AG20443 (cell line): ENCODE measurements at places on chromosomes 5 and 9.

- DNase-seq = peak; percentile 6
Observed at GRCh38 chr5:1554410-1554967, 30.7 kb upstream of the LPCAT1 start.

GRCh38 chr5:159402856-159403255 lies 72.6 kb upstream of the IL12B start:
- DNase-seq = no peak

- peak; percentile 94 for DNase-seq
Observed at GRCh38 chr5:159773062-159773924, 143.0 kb upstream of the ADRA1B start.

GRCh38 chr9:722388-722980 lies 119.0 kb upstream of the DMRT1 start:
- no peak for DNase-seq

DNA sequence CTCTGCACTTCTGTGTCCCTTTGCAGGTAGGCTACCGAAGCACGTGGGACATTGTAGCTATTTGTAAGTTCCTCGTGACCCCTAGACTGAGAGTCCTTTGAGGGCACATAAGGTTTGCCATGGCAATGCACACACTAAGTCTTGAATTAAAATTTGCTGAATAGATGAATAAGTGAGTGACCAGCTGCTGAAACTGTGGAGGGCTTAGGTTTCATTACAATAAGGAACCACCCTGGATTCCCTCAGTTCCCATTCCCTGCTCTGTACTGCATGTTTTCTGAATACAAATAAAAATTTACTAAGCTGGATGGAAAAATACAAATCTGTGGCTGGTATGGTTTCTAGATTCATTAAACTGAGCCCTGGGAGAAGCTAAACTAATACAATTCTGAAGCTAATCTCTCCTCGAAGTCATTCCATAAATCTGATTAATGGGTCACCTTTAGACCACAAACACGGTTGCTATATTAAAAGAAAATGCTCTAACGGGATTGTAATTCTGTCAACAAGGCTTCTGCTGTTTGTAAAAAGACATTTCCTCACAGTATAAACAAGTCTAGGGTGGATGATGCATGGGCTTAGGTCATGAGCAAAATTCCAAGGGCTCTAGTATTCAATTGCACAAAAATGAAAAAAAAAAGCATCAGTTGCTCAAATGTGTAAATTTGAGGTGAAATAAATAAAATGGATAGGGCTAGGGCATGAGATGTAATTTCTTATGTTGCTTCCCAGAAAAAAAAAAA lies 172.3 kb downstream of the ATP10B start:
- no peak for DNase-seq

DNA sequence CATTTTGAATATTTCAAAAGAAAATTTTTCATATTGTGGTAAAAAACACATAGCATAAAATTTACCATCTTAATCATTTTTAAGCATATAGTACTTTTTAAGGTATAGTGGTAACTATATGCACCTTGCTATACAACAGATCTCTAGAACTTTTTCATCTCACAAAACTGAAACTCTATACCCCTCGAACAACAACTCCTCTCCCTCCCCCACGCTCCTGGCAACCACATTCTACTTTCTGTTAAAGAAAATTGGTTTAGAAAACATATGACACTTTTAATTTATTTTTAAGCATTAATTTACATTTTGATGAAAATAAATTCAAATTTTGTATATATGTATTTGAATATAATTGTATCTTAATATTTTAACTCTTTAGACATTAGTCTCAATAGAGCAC lies 147.2 kb upstream of the EFNA5 start:
- DNase-seq = no peak

DNA sequence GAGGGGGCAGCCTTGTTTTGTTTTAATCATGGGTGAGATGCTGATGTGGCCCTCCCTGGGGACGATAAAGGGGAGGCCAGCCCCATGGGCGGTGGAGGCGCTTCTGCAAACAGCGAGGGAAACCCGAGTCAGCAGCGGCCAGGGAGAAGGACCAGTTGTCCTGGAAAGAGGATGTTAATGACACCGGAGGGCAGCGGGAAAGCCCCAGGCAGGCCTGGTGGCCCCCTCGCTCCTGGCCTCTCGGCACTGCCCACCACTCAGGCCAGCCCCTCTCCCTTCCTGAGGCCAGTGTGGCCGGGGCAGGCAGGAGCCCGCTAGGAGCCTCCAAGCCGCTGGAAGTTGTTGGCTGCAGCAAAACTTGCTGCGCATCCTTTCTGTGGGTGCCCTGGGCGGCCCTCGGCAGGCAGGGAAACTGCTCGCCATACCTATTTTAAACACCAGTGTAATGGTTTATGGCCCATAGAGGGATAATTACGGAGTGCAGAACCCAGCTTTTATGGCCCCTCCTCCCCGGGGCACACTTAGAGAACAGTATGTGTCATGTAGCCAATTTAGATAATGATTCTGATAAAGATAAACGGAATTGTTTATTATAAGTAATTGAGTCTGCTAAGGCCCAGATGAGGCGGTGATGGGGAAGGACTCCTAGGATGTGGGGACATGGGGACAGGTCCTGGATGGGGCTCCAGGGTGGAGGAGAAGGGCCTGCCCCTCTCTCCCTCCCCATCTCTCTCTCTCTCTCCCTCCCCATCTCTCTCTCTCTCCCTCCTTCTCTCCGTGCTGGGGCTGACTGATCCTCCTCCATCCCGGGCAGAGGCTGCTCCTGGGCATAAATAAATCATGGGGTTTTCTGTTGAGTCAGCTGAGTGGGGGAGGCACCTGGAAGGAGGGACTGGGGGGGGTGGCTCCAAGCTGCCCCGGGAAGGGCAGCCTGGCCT lies 36.9 kb downstream of the LMX1B start:
- DNase-seq = no peak

DNA sequence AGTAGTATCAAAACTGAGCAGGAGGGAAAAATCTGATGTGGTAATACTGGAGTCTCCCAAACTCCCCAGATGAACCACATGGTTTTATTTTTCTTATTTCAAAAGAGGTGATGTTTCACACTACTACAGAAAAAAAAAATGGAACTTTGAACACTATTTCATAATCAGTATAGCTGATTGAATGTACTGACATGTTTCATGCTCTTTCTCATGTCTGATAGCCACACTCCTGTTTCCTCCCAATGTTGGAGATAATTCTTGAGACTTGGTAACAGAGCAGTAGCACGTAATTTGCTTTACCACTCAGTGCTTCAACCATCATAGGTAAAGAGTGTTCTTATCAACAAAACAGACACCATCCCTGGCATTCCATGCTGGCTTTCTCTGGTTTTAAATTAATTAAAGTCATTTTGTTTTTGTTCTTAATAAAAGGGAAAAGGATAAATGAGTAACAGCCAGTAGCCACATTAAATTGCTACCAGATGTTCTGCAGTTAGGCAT lies 85.2 kb downstream of the MUSK start:
- peak; percentile 29 for DNase-seq

- no peak for DNase-seq
Observed at GRCh38 chr5:27854243-27854852, 816.0 kb upstream of the CDH9 start.

DNA sequence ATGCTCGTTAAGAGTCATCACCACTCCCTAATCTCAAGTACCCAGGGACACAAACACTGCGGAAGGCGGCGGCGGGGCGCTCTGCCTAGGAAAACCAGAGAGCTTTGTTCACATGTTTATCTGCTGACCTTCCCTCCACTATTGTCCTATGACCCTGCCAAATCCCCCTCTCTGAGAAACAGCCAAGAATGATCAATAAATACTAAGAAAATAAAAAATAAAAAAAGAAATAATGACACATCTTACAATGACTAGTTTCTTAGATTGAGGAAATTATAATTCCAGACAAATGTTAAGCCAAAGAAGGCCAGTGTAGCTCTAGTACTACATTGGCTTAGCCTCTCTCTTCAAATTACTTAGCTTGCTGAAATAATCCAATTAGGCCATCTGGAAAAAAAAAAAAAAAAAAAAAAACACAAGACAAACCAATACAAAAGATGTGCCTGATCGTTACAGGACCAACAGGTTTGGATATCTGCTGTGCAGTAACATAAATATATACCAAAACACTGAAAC lies 58.0 kb downstream of the ANXA2R start:
- no peak for DNase-seq

- no peak for DNase-seq
Observed at GRCh38 chr9:14246951-14247350, 67.0 kb downstream of the NFIB start.

DNA sequence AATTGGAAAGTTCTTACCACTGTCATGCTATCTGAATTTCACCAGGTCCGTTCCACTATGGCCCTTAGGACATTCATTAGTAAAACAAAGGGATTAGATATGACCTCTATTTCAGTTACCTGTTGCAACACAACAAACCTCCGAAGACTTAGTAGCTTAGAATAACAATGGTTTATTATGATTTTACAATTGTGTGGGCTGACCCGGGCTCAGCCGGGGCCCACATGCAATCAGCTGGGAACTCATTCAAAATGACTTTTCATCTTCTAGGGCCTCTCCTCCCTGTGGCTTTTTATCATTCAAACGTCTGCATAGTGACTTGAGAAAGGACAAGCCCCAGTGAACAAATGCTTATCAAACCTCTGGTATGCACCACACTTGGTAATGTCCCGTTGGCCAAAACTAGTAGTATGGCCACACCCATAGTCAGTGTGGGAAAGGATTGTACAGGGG lies 2.3 kb upstream of the FBXW11 start:
- no peak for DNase-seq

GRCh38 chr5:108124596-108124995 lies 257.3 kb downstream of the FBXL17 start:
- DNase-seq = no peak

GRCh38 chr9:13688223-13688989 lies 408.9 kb upstream of the MPDZ start:
- no peak for DNase-seq

DNA sequence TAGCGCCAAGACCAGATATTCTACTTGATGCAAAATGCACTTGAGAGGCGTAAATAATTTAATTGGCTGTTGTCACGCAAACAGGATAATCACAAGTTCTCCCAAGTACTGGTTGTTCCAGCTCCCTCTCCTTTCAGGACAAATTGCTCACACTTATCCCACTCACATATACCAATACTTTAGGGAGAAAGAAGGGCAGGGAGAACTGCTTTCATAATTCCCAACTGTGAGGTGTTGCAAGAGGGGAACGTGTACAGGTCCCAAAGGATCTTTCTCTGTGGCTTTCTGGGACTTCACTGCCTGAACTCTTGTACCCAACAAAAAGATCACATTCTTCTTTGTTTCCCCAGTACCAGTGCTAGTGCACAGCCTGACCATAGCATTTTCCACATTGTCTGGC lies 21.5 kb upstream of the TGFBI start:
- DNase-seq = no peak

DNA sequence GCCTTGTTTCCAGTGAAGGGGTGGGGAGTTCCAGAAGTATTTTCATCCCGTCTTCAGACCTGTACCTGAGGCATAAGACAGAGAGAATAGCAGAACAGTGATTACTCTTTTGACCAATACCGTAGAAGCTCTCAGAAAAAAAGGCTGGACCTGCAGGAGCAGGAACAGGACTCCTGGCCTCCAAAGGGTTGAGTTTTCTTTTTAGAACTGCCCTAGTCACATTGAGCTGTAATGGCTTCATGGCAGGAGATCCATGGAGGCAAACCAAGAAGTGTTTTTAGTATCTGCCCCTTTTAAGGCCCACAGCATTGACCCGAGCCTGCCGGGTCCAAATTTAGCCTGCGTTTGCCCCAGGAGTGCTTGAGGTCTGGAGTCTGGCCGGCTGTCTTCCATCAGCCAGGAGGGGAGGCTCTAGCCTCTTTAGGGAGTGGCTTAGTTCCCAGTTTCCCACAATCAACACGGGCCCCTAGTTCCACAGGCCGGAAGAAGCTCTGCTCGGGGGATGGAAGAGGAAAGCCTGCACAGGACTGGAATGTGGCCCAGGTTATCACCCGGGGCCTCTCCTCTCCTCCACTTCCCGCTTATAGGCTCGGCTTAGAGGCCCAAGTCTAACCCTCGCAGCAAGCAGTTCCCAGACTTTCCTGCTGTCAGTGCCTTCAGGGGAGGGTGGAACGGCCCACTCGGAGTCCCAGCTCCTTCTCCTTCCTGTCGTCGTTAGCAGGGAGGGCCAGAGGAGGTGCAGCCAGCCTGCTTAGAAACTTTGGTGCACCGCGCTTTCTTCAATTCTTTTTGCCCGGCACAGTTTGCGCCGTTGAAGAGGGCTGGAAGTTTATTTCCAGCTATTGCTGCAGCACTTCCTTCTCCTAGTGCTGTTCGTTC lies 80.7 kb downstream of the C9orf152 start:
- DNase-seq = no peak

GRCh38 chr9:97475059-97475458 lies 26.4 kb upstream of the TMOD1 start:
- no peak for DNase-seq

- DNase-seq = no peak
Observed at GRCh38 chr9:134350416-134350994, 24.2 kb downstream of the RXRA start.

DNA sequence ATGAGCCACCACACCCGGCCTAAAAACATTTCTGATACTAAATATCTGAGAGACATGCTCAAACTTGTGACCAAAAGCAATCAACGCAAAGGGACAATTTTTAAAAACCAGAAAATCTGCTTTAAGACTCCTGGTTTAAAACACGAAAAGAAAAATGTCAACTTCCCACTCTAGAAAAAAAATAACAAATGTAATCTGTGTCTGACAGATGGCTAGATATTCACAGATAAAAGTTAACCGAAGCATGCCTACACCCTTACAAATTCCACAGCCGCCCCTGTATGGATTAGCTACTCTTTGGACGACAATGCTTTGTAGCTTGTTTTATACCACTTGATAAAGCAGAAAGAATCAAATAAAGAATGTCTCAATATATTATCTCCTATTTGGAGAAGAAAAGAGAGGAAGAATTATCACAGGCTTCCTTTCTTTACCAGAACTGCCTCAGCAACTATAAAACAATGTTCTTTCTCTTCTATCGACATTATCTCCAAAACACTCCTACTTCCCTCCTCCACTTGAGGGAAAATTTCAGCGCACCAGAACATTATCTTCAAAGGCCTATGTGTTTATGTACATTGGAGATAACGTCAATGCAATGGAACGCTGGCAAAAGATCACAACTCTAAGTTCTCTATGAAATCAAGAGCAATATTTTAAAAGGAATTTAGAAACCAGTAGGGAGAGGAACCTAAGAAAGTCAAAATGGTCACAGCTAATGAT lies 26.2 kb downstream of the CEMIP2 start:
- no peak for DNase-seq

- DNase-seq = no peak
Observed at GRCh38 chr5:44953078-44953477, 144.3 kb downstream of the MRPS30 start.

DNA sequence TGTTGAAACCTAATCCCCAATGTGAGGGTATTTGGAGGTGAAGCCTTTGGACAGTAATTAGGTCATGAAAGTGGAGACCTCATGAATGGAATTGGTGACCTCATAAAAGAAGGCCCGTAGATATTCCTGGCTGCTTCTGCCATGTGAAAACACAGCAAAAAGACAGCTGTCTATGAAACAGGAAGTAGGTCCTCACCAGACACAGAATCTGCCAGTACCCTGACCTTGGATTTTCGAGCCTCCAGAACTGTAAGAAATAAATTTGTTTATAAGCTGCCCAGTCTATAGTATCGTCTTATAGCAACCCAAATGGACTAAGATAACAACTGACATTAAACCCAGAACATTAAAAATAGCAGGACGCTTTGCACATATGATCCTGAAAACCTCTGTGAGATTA lies 371.1 kb downstream of the SPOCK1 start:
- no peak for DNase-seq

- no peak for DNase-seq
Observed at GRCh38 chr5:173790177-173790719, 97.9 kb upstream of the CPEB4 start.

GRCh38 chr5:113800686-113801085 lies 287.2 kb downstream of the YTHDC2 start:
- DNase-seq = no peak

GRCh38 chr5:7576023-7576715 lies 180.2 kb downstream of the ADCY2 start:
- DNase-seq = no peak
